ENCODE measurements at places on chromosomes 2 and 18. TPM values are rescaled to one million over a fixed set of nuclear protein-coding genes. Genes with fewer than 3 reads are reported as not detected.

- peak; percentile 33 for DNase-seq
Observed at GRCh38 chr2:237774811-237775553, 23.6 kb upstream of the RBM44 start.

- no peak for DNase-seq
Observed at GRCh38 chr18:58466636-58467205, 162.2 kb downstream of the ALPK2 start.

GRCh38 chr2:196435189-196435588 lies 204.3 kb upstream of the CCDC150 start:
- no peak for DNase-seq

GRCh38 chr18:68728081-68728700 lies 13.3 kb upstream of the TMX3 start:
- DNase-seq, result no peak

GRCh38 chr18:57789090-57789489 lies 14.0 kb downstream of the ATP8B1 start:
- DNase-seq, result no peak

GRCh38 chr2:48601349-48601748 lies 16.3 kb upstream of the GTF2A1L start:
- DNase-seq, result no peak

GRCh38 chr18:76379226-76380126 lies 115.6 kb downstream of the ZNF516 start:
- DNase-seq, result no peak

DNA sequence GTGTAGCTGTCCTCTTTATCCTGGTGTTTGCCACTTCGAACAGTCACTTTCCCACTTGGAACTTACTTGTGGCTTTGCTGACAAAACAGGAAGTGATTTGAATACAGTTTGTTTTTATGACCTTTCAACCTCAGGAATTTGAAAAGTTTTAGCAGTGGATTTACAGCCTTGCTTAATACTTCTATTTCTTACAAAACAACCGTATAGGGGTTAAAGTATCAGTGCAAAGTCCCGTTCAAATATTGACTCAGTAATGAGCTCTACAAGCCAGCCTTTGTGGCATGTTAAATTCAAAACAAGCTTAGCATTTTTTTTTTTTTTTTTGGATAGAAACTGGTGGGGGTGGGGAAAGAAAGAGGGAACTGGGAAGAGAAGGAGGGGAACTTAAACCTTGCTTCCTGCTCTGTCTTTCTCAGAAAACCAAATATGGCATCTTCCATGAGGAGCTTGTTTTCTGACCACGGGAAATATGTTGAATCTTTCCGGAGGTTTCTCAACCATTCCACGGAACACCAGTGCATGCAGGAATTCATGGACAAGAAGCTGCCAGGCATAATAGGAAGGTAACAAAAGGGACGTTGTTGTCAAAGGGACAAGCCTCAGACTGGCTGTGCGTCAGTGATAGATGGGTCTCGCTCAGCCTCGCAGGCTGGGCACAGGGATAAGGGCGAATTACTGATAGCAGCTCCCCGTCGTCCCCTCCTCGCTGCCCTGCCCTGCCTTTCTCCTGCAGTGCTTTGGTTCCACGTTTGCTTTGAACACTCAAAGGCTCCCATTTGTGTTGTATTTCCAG lies at the start of gene HNMT:
Gene HNMT, plus strand, starts transcription at position 408 of the 793 bp plus-strand sequence. Its CDS starts 19 bp downstream, at position 427.
- DNase-seq, result no peak

GRCh38 chr2:109214651-109215371 lies 85.8 kb downstream of the SH3RF3 start:
- no peak for DNase-seq

DNA sequence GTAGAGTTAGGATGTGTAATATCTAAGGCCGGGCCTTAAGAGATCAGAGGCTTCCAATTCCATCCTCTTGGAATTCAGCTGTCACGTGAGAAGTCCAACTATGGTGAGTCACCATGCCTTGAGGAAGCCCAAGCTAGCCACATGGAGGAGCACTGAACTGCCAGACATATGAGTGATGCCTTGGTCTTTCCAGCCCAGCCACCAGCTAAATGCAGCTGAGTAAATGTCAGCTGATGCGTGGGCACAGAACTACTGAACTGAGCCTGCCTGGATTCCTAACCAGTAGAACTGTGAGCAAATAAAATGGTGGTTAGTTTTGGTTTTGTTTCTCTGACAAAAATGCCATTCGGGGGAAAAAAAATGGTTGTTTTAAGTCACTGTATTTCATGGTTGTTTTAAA lies 153.7 kb upstream of the SERTAD2 start:
- no peak for DNase-seq

GRCh38 chr2:69645031-69645431 lies 1.5 kb upstream of the AAK1 start:
- peak; percentile 83 for DNase-seq

DNA sequence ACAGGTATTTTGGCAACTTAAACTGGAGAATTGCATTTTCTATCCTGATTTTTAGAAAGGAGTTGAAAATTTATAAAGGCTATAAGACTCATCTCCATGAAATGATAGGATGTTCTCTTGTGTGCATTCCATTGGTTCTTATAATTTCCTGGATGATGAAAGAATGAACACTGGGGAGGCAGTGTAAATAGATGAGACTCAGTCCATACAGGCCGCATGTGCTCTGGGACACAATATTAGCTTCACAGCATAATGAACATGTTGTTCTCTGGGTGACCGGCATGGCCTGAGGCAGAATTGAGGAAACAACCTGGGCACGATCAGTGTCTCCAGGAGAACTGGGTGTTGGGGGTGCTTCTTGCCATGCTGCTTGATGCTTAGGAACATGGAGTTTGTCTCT lies 38.8 kb downstream of the AOX1 start:
- no peak for DNase-seq

DNA sequence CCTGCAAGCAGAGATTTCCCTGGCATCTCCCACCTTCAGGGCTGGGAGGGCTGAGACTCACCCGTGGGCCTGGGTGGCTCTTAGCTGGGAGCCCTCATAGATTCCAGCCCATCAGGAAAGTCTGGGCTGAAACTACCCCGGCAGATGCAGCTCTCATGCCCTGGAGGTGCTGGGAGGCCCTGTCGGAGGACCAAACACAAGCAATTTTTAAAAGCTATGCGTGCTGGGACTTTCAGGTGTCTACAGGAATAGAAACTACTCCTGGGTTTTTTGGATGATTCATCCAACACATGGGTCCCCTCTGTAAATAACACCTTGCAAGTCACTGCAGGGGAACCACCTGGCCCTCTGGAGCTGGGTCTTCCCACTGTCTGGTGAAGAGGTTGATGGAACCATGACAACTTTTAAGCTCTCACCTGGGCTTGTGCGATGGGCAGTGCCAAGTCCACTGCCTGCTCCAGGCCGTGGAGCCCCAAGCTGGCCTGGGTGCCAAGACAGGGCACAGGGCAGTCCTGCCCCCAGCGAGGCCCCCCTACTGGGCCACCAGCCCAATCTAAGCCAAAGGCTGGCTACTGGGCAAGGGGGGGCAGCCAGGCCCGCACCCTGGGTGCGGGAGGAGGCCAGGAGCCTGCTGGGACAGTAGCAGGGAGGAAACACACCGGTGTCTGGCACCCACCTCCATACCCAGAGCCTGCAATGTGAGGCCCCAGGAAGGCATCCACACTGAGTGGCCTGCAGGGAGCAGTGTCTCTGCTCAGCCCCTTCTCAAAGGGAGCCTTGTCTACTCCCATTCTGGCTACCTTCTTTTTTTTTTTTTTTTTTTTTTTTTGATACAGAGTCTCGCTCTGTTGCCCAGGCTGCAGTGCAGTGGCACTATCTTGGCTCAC lies 1.1 kb upstream of the GPR55 start:
- no peak for DNase-seq

DNA sequence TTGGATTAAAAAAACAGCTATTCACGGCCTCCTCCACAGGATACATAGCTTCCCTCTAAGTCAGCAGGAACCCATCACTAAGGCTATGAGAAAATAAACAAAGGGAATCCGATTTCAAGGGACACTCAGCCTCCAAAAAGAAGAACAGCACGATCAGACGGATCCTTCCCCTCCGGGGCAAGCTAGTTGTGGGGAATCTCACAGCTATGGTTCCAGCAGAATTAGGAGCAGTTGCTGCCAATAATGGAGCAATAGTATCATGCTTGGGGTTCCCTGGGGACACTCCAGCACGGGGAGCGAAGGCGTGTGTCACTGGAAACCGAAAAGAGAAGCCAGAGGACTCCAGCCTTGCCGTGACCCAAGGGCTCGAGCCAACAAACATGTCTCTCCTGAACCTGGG lies 163.1 kb downstream of the TTC32 start:
- DNase-seq, result no peak

Gene CHRNG
- not detected for total RNA-seq

DNA sequence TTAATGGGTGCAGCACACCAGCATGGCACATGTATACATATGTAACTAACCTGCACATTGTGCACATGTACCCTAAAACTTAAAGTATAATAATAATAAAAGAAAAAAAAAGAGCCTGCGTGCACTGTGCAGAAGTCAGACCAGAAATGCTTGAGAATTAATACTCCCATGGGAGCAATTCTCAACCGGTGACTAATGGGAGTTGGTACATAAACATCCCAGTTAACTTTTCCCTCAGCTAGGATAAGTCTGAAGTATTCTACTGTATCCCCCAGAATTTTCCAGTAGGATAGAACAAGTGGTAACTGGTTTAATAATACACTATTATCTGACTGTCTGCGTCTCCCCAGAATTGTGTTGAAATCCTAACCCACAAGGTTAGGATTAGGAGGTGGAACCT lies 113.6 kb upstream of the COL5A2 start:
- DNase-seq, result no peak

Gene MALL
- not detected for total RNA-seq

DNA sequence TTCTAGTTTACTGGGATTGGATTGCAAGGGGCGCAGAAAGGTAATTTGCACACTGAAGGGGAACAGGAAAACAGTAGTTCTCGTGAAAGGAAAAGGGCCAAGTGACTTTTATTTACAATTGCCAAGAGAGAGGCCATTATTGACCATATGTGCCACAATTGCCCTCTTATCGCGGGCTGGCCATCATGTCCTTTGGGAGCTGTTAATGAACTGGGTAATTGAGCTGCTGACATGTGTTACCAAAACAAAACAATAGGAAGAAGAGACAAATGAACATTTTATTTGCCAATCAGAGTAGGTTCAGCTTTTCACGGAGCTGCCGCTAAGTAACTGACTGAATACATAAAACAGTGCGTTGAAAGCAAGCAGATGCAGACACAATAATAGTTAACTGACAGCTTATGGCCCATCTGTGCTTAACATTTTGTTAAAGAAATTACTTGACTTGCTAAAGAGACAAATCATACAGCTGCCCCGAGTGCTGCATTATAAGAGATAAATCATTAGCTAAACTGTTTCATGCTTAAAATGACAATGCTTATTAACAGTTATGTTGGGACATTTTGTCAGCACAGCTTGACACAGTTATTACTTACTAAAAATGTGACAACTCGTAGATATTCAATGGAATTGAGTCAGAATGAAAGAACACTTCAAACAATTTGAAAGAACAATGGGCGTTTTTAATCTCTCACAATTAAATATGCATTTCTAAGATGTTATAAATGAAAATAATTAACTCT lies 57.5 kb downstream of the PAX3 start:
- DNase-seq, result no peak

Gene ANKRD30B
- not detected for total RNA-seq

GRCh38 chr18:50737127-50737526 lies 82.7 kb downstream of the MRO start:
- no peak for DNase-seq

GRCh38 chr2:98118161-98118560 lies 31.2 kb downstream of the VWA3B start:
- no peak for DNase-seq

Gene SERPINB11
- total RNA-seq, result not detected

DNA sequence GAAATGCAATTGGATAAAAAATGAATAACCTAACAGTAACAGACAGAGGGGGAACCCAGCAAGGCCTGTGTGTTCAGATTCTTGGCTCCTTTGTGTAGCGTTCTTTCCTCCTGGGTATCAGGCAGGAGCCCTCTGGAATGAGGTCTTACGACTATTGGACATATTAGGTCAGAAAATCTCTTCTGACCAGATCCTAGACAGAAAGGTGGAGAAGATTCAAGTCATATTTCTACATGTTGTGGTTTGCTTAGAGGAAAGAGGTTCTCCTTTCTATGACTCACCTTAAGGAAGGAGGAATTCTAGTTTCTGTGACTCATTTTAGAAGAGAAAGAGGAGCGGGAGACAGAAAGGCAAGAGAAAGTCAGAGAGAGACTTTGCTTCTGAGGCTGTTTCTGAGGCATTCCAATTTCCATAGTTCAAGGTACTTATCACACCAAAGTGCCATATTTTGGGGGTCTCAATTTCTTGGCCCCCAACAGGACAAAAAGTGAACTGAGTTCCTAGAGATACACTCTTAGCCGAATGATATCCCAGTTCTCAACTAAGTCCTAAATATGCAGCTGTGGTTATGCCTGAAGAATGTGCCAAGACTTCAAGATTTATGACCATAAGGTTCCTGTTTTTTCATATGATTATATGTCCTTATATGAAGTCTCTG lies 618.6 kb downstream of the ZEB2 start:
- no peak for DNase-seq

DNA sequence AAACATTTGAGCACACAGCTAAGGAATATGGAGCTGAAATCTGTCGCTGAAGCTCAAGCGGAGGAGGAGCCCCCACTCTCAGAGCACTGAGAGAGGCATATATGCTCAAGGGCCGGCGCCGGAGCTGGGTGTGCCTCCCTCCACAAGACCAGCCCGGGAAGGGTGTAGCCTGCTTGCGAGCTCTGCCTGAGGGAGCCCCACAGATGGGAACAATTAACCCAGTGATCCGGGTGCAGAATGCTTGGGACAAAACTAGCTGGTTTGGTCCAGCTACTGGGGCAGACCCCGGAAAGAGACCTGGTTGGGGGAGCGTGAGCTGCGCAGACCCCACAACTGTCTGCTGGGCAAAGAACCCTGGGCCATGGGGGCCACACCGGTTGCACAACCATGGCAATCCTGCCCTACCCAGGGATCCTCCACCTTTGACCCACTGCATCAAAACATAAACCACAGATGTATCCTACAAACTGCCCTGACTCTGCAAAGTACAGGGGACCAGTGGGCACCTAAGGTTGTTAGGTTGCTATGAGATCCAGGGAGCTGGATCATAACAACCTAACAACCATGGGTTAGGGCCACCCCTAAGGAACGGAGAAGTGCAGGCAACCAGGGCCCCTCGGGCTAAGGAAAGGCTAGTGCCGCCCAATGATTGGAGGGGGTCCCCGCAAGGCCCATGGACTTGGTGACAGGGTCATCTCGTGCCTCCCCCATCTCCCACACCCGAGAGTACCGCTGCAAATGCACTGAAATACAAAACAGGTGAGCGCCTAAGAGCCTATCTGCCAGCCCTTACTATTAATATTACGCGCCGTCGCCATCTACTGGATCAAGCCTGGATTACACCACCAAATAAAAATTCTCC lies 53.4 kb upstream of the SCN1A start:
- no peak for DNase-seq

Gene DSG2
- total RNA-seq, result 0.13 TPM

Gene GPD2
- total RNA-seq, result 11.6 TPM

Gene DBI
- total RNA-seq, result 42.7 TPM

DNA sequence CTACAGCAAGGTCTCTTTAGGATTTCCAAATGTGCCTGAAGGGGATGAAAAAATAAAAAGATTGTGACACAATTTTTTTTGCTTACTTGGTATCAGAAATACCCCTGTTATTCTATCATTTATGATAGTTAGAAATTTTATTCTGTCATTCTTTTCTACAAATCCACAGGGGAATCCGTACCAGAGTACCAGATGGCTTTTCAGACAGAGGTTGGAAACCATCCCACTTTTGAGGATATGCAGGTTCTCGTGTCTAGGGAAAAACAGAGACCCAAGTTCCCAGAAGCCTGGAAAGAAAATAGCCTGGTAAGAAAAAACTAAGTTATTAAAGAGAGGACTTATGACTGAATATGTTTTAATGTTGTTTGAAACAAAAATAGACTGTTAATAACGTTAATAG lies 92.6 kb upstream of the FAM117B start:
- no peak for DNase-seq

Gene DNAH7
- not detected for total RNA-seq

Measured in naive thymus-derived CD4-positive, alpha-beta T cell (primary cell).